ENCODE measurements at places on chromosomes 3 and 15. TPM values are rescaled to one million over a fixed set of nuclear protein-coding genes. Genes with fewer than 3 reads are reported as not detected.

ST8SIA2 gene
- total RNA-seq = not detected

CAMP gene
- total RNA-seq = 0.29 TPM

SEMA7A gene
- 159 TPM for total RNA-seq

SLC28A1 gene
- total RNA-seq = not detected

CORO2B gene
- total RNA-seq = 1.0 TPM

CAND2 gene
- 0.22 TPM for total RNA-seq

XYLB gene
- 1.3 TPM for total RNA-seq

GOLGA6L10 gene
- total RNA-seq = 1.4 TPM

TMEM158 gene
- total RNA-seq = not detected

DNA sequence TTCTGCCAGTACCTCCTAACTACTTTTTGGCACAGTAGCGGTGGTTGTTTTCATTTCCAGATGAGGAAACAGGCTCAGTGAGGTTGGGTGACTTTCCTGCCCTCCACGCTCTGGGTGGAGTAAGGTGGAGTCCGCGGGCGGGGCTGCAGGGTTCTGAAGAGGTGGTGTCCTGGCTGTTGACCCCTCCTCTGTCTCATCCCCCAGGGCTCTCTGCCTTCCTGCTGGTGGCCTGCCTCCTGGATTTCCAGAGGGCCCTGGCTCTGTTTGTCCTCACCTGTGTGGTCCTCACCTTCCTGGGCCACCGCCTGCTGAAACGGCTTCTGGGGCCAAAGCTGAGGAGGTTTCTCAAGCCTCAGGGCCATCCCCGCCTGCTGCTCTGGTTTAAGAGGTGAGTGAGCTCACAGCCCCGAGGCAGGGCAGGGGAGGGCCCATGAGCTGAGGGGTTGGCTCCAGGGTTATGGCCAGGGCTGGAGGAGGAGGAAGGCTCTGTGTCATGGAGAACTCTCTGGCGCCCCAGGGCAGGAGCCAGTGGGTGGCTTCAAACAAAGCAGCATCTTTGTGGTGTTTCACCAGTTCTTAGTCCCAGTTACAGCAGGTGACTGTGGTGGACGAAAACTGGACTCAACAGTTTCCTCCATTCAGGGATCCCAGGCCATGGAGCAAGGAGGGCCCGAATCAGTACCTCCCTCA, 10.4 kb downstream of the SLC28A1 start:
- H3K4me3 ChIP-seq = no peak overlapping the region
- no peak overlapping the region for H3K27ac ChIP-seq

DNA sequence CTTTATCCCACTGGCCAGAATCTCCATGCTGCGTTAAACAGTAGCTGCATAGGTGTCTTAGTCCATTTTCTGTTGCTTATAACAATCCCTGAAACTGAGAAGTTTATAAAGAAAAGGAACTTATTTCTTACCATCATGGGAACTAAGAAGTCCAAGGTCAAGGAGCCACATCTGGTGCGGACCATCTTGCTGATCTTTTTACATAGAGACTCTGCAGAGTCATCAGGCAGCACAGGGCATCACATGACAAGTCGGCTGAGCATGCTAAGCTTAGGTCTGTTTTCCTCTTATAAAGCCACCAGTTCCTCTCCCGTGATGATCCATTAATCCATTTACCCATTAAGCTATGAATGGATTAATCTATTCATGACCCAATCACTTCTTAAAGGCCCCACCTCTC, 22.4 kb upstream of the FAM174B start:
- no peak overlapping the region for H3K4me3 ChIP-seq
- H3K4me1 ChIP-seq = no peaks in the 10 kb centered on the region
- peaks cover 32% of the 10 kb centered on the region for H3K27me3 ChIP-seq
- H3K36me3 ChIP-seq = no peaks in the 10 kb centered on the region

GRCh38 chr3:113623811-113624210, 72.6 kb downstream of the USF3 start:
- H3K36me3 ChIP-seq = peaks cover 61% of the 10 kb centered on the region
- H3K4me3 ChIP-seq = no peak overlapping the region
- no peak overlapping the region for H3K27ac ChIP-seq
- peaks cover 51% of the 10 kb centered on the region for H3K4me1 ChIP-seq

- H3K27me3 ChIP-seq = no peaks in the 10 kb centered on the region
- peak overlapping the region; percentile 65 for H3K27ac ChIP-seq
- no peak for DNase-seq
- H3K4me1 ChIP-seq = peaks cover 39% of the 10 kb centered on the region
- H3K36me3 ChIP-seq = no peaks in the 10 kb centered on the region
- H3K4me3 ChIP-seq = peak overlapping the region; percentile 70
These were observed 288.6 kb downstream of the UACA start for GRCh38 chr15:70474471-70475406.

DNA sequence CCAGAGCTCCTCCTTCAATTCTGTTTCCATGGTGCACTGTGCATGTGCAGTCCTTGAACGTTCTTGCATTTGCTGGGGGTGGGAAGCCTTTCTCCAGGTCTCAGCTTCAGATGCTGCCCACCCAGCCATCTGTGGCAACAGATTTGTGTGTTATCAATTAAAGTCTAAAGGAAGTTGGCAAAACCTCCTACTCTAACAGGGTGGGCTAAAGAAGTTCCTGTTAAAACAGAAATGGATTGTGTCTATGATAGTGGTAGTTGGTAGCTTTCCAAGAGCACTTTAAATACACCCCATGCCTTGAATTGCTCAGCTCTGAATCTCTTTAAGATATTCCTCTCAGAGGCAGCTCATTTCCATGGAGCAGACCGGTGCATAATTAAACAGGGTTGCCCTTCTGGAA, 488.0 kb upstream of the SUCLG2 start:
- DNase-seq = no peak
- no peak overlapping the region for H3K27ac ChIP-seq
- H3K4me3 ChIP-seq = no peak overlapping the region

GRCh38 chr3:125386811-125387210, 11.7 kb upstream of the ZNF148 start:
- no peak overlapping the region for H3K4me3 ChIP-seq
- peaks cover 3% of the 10 kb centered on the region for H3K4me1 ChIP-seq
- no peaks in the 10 kb centered on the region for H3K36me3 ChIP-seq
- DNase-seq = no peak
- no peak overlapping the region for H3K27ac ChIP-seq

GRCh38 chr3:11507719-11508118, 136.0 kb downstream of the VGLL4 start:
- no peak overlapping the region for H3K27ac ChIP-seq
- no peak overlapping the region for H3K4me3 ChIP-seq
- peaks cover 18% of the 10 kb centered on the region for H3K36me3 ChIP-seq
- H3K27me3 ChIP-seq = no peaks in the 10 kb centered on the region
- no peaks in the 10 kb centered on the region for H3K4me1 ChIP-seq
- DNase-seq = no peak

DNA sequence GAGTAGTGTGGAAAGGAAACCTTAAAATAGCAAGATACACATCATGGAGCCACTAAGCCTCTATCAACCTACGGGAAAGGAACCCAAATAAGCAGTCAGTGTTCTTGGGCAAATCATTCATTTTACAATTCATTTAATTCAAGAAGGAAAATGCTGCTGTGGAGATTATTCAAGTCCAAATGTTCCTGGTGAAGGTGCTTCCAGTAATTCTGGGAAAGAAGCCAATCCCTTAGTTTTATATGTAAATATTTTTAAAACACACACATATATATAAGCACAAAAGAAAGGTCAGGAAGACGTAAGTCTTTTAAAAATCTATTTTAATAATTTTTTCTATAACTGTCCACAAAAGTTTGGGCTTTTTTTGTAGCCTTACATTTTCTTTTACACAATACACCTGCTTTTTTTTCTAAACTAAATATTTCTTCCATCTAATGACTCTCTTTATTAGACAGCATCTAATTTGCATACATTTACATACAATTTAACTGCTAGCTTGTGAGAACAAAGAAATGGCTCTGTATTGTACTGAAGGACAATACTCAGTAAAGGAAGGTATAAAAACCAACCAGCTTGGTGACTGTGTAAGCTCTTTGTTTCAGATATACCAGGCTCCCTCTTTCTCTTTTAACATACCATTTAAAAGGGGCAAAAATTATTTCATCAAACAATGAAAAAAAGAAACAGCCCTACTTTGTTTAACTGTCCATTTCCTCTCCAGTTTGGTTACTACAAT, 269.5 kb downstream of the ZBTB20 start:
- H3K4me3 ChIP-seq = no peak overlapping the region
- peaks cover 13% of the 10 kb centered on the region for H3K4me1 ChIP-seq
- no peaks in the 10 kb centered on the region for H3K27me3 ChIP-seq
- peaks cover 19% of the 10 kb centered on the region for H3K36me3 ChIP-seq

DNA sequence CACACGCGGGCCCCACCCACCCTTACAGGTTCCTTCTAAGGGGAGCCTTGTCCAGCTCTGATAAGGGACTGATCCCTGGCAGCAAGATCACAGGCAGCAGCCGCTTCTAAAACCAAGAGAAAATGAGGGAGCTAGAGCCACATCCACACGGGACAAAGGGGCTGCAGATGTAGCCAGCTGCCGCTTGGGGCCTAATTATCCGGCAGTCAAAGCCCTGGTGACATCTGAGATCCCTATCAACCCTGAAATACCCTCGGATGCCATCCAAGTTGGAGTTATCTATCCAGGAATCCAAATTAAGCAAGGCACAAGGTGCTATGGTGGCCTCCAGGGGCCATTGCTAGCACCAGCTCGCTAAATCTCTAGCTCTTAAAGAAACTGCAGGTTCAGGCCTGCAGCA, 248.3 kb downstream of the VPS13C start:
- H3K4me3 ChIP-seq = no peak overlapping the region
- H3K27ac ChIP-seq = no peak overlapping the region
- H3K36me3 ChIP-seq = no peaks in the 10 kb centered on the region
- no peak for DNase-seq
- peaks cover 13% of the 10 kb centered on the region for H3K27me3 ChIP-seq
- no peaks in the 10 kb centered on the region for H3K4me1 ChIP-seq

GRCh38 chr3:70049761-70050160, 50.2 kb downstream of the SAMMSON start:
- H3K27me3 ChIP-seq = peaks cover 6% of the 10 kb centered on the region
- no peaks in the 10 kb centered on the region for H3K36me3 ChIP-seq
- H3K4me3 ChIP-seq = no peak overlapping the region
- H3K27ac ChIP-seq = no peak overlapping the region
- no peaks in the 10 kb centered on the region for H3K4me1 ChIP-seq

- H3K36me3 ChIP-seq = no peaks in the 10 kb centered on the region
- H3K27me3 ChIP-seq = no peaks in the 10 kb centered on the region
- H3K4me1 ChIP-seq = no peaks in the 10 kb centered on the region
- no peak for DNase-seq
- no peak overlapping the region for H3K27ac ChIP-seq
These were observed 353.8 kb downstream of the FGF12 start for GRCh38 chr3:192373586-192373985.

GRCh38 chr3:58063022-58063815, 55.0 kb downstream of the FLNB start:
- H3K4me3 ChIP-seq = no peak overlapping the region
- no peaks in the 10 kb centered on the region for H3K36me3 ChIP-seq
- no peaks in the 10 kb centered on the region for H3K4me1 ChIP-seq
- DNase-seq = no peak

GRCh38 chr3:24662449-24663345, 168.0 kb upstream of the THRB start:
- H3K27ac ChIP-seq = no peak overlapping the region
- no peak for DNase-seq
- no peaks in the 10 kb centered on the region for H3K27me3 ChIP-seq
- no peak overlapping the region for H3K4me3 ChIP-seq
- H3K4me1 ChIP-seq = peaks cover 5% of the 10 kb centered on the region

GRCh38 chr15:58066042-58066867, 744 bp upstream of the ALDH1A2 start:
- H3K36me3 ChIP-seq = no peaks in the 10 kb centered on the region
- no peak overlapping the region for H3K27ac ChIP-seq
- peak overlapping the region; percentile 53 for H3K4me3 ChIP-seq
- H3K4me1 ChIP-seq = peaks cover 6% of the 10 kb centered on the region

DNA sequence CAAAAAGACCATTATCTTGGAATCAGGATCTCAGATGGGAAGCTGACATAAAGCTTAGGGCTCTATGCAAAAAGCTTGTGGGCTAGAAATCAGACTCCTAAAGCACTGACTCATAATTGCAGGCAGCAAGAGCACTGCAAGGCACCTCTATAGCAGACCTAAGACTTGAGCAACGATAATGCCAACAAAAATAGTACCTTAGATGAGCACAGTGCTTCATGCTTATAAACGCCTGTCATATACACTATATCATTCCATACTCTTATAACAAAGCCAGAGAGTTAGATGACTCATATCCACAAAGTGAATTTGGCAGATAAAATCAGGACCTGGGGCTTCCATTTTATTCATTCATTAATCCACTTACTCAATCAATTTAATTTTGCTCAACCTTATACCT, 560.8 kb downstream of the MCTP2 start:
- no peaks in the 10 kb centered on the region for H3K36me3 ChIP-seq
- DNase-seq = no peak
- H3K27me3 ChIP-seq = no peaks in the 10 kb centered on the region
- no peak overlapping the region for H3K4me3 ChIP-seq
- no peak overlapping the region for H3K27ac ChIP-seq

- H3K4me1 ChIP-seq = no peaks in the 10 kb centered on the region
- H3K27me3 ChIP-seq = no peaks in the 10 kb centered on the region
- DNase-seq = no peak
- no peak overlapping the region for H3K4me3 ChIP-seq
- no peak overlapping the region for H3K27ac ChIP-seq
These were observed 241.6 kb downstream of the KCNMB2 start for GRCh38 chr3:178777718-178778411.

- DNase-seq = no peak
- H3K27ac ChIP-seq = no peak overlapping the region
- no peak overlapping the region for H3K4me3 ChIP-seq
These were observed 150.7 kb downstream of the CADPS start for GRCh38 chr3:62724503-62724902.

DNA sequence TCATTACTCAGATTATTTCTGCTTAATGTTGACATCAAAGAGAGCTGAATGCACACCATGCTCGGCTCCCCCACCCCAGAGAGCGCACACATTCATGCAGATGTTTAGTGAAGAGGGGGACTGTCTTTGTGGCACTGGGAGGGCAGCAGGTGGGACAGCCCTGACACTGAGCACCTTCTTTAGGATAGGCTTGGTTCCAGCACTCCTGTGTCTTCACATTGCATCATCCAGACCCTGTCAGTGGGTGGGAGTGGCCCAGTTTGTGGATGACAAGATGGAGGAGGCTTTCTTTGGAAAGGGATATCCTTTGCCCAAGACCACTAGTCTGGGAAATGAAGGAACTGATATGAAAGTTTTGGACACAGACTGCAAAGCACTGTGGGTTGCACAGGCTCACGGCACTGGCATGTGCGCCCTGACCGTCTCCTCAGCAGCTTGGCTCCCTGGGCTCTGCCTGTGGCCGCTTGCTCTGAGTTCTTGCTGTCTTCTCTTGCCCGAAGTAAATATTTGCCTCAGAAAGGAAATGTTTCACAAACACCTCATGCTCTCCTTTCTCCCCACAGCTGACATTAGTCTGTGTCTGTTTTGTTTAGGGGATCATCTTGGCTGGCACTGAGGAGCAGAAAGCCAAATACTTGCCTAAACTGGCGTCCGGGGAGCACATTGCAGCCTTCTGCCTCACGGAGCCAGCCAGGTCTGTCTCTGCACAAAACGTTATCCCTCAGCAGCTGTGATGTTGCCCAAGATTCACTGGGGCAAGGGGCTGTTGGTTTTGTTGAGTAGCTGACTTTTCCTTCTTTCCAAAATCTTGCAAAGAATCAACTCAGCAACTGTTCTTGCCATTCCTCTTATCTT, 16.6 kb downstream of the ACAD9 start:
- H3K27ac ChIP-seq = no peak overlapping the region
- H3K27me3 ChIP-seq = no peaks in the 10 kb centered on the region
- H3K4me1 ChIP-seq = no peaks in the 10 kb centered on the region
- no peak overlapping the region for H3K4me3 ChIP-seq
- H3K36me3 ChIP-seq = peaks cover 89% of the 10 kb centered on the region

GRCh38 chr3:165642761-165643420, 194.3 kb downstream of the BCHE start:
- no peak for DNase-seq
- no peak overlapping the region for H3K27ac ChIP-seq
- H3K36me3 ChIP-seq = no peaks in the 10 kb centered on the region
- no peaks in the 10 kb centered on the region for H3K4me1 ChIP-seq
- H3K4me3 ChIP-seq = no peak overlapping the region

Data from activated B cell treated with CpG ODN at 0.5 μM for 24 hours (primary cell).